Upper lobe of right lung (tissue), 1 donor: ENCODE measurements at places on chromosomes 4 and X. TPM values are rescaled to one million over a fixed set of nuclear protein-coding genes. Genes with fewer than 3 reads are reported as not detected.

DNA sequence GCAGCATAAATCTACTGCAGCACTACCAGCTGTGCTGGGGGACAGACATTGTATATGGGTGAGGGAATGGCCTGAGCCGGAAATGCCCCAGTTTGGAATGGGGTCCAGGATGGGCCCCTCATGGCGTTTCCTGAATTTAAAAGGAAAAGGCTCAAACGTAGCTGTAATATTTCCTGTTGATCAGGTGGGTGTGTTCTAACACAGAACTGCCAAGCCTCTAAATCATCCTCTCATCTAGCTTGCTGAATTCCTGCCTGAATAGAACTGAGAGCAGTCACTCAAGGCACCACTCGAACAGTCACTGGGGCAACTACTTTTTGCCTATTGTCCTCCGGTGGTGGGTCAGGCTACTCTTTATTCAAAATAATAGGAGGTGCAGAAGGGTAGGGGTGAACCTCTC, 28.7 kb downstream of the ADH6 start:
- no peak overlapping the region for H3K27ac ChIP-seq
- no peaks in the 10 kb centered on the region for H3K27me3 ChIP-seq
- no peak for DNase-seq
- H3K4me3 ChIP-seq, result no peak overlapping the region
- no peaks in the 10 kb centered on the region for H3K36me3 ChIP-seq

DNA sequence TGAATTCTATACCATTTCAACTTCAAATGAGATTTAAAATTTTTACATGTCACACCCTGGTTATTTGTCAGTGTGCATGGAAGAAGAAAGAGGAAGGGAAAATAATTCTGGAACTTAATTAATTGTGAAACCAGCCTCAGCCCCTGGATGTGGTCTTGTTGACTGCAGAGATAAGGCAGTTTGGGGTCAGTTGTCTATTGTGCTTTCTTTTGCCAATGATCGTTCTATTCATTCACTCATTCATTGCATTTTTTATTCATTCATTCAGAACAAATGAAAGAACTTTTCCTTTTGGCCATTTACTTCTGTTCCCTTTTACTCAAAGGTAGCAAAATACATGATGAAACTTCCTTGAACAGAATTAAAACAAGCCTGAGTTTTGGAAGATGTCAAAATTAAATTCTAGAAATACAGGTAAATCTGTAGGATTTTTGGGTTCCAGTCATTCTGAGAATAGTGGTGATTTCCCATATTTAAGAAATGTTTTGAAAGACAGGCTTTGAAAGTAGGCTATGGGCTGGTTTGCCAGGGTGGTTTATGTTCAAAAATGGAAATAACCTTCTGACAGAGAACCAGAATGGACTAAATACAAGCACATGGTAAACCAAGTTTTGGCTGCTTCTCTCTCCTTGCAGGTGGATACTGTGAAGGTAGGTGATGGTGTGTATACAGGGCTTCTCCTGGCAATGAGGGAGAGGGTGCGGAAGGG, 35.7 kb downstream of the PARM1 start:
- no peaks in the 10 kb centered on the region for H3K36me3 ChIP-seq
- no peak overlapping the region for H3K27ac ChIP-seq
- no peak for DNase-seq
- no peaks in the 10 kb centered on the region for H3K4me1 ChIP-seq
- H3K4me3 ChIP-seq, result no peak overlapping the region

DNA sequence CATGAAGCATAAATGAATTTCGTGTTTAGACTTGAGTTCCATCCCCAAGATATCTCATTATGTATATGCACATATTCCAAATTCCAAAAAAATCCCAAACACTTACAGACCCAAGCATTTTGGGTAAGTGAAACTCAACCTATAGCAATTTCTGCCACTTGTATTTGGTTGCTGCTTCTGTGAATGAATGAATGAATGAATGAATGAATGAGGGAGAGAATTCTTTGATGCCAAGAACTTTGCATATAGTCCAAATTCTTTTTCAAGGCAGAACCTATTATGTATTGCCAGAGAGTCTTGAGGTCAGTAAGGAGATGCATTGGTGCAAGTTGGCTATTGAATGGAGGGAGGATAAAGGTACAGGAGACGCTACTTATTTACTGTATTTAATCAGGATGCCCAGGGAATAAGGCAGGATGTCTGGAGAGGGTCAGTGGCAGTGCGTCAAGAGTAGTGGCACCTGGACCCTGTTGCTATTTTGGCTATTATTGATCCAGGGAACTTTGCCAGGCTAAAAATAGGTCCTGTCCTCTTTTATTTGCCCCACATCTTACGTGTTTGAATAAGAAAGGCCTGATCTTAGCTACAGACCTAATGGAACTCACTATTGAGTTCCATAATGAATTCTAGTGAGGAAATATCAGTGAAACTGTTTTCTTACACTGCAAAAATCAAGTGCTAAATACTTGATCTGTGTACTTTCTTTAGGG, 33.9 kb downstream of the ANAPC4 start:
- H3K27ac ChIP-seq, result no peak overlapping the region
- H3K4me1 ChIP-seq, result no peaks in the 10 kb centered on the region
- DNase-seq, result no peak
- peaks cover 100% of the 10 kb centered on the region for H3K36me3 ChIP-seq

DNA sequence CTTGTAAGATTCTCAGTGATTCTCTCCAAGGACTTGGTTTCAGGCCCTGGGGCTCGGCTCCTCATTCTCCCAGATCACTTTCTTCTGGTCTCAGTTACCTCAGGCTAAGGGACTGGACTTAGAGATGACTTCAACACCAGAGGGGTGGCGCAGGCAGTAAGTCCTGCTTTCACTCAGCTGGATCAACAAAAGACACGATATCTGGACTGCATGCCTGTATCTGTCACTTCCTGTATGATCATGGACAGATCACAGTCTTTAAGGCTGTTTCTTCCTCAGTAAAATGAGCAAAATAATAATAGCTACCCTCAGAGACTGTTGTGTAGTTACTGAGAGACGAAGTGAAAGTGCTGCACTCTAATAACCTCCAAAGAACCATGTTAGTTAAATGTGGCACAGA, 19.5 kb upstream of the CXCR3 start:
- H3K36me3 ChIP-seq, result no peaks in the 10 kb centered on the region
- no peak for DNase-seq
- H3K4me3 ChIP-seq, result no peak overlapping the region

Gene CFAP299
- not detected for total RNA-seq
